ENCODE measurements at places on chromosomes 1 and 21.

DNA sequence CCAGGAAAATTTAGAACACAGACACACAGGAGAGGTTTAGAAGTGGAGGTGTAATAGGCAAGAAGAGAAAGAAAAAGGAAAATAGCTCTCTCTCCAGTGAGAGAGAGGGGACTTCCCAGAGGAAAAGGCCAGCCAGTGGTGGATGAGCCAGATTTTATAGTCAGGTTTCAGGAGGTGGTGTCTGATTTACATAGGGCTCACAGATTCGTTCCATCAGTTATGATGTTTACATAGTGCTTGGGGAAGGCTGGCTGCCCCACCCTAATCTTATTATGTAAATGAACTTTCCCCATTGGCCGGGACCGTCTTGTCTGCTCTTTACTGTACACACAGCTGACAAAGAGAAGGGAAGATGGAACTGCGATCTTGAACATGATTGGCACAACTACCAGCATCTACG, 797.3 kb downstream of the PLA2G4A start:
- no peak for DNase-seq

- DNase-seq = no peak
Observed at GRCh38 chr1:20621012-20621411, 12.2 kb upstream of the PINK1 start.

GRCh38 chr1:212341090-212341489, 55.9 kb downstream of the PPP2R5A start:
- no peak for DNase-seq

GRCh38 chr1:11731691-11732283, 4.1 kb upstream of the AGTRAP start:
- no peak for DNase-seq

- no peak for DNase-seq
Observed at GRCh38 chr1:56638248-56638647, 6.9 kb upstream of the PRKAA2 start.

DNA sequence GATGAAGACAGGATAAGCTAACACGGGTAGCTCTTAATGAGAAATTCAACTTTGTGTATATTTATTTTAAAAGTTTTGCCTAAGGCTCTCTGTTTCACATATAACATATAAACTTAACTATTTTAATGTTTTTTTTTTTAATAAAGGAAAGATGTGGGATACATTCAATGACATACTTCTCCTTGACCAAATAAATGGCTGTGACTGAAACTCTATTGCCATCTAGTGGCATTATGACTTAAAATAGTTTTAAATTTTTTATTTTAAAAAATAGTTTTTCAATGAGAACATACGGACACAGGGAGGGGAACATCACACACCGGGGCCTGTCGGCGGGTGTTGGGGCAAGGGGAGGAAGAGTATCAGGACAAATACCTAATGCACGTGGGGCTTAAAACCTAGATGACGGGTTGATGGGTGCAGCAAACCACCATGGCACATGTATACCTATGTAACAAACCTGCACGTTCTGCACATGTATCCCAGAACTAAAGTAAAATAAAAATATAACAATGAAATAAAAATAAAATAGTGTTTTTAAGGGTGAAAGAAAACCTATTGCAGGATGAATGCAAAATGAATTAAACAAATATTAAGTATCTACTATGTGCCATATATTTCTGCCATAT, 83.4 kb downstream of the LYST start:
- no peak for DNase-seq

DNA sequence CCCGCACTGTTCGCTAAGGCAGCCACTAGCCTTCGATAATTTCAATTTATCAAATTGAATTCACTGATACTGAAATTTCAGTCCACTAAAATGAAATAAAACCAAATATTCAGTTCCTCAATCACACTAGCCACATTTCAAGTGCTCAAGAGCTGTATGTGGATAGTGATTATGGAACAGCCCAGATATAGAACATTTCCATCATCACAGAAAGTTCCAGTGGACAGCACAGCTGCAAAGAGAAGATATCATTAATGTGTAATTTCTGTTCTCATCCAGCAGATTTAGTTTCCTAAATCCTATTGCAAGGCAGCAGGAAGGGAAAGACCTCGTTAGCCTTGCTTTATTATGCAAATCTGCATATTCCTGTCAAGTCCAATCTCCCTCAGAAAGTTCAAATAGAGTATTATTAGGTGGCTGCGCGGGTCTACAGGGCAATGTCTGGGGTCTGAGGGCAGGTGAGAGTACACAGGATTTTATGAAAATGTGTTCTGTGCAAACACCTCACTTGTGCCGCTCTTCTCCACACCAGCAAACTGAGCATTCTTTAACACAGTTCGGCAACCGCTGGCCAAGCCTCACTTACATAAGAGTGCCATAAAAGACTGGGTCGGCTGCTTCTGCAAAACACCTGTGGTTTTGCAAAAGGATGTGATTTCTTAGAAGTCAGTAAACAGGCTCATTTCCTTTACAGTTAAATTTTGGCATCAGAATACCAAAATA, 22.4 kb downstream of the CAPZB start:
- peak; percentile 69 for DNase-seq

DNA sequence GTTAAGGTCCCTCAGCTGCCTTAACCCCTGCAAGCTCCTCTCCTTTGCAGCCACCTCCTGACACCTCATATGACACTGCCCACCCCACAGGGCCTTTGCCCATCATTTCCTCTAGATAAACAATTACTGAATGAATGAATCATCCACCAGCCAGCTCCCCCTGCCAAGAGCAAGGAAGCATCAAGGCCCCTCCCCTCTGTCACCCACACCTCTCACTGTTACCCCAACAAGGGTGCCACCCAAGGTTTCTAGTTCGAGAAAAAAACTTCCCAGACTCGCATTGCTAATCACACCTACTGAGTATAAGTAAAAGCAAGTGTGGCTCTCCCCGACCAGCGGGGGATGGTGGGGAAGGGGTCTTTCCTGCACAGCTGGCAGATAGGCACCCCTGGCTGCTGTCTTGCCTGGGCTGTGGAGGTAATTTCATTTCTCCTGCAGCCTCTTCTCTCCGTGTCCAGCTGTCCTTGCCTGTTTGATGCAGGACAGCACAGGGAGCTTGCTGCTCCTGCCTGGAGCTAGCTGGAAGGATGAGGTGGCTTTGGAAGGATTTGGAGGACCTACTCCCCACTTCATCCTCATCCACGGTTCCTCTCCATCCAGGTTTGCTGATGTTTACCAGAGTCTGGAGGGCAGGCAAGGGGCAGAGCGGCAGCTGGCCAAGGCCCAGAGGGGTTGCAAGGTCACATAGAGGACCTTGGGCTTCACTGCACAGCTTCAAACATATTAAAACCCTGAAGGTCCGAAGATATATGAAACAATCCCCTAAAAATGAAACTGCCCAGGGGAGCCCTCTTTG, 33.1 kb upstream of the LBR start:
- DNase-seq = peak; percentile 66

DNA sequence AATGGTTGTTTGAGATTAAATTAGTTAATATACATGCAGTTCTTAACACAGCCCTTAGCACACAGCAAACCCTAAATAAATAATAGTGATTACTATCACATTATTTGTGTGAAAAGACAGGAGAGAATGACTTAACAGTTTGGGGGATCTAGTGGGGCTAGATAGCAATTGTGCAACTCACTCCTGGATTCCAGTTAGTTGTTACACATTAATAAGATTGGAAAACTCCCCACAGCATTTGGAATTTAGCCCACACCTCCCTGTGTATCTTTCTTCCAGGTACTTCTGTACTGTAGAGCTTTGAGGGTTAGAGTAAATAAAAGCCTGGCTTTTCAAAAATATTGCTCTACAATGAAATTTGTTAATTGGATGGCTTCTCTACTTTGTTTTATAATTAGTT, 93.2 kb downstream of the KCTD3 start:
- DNase-seq = no peak

GRCh38 chr1:155182052-155182550, 8.5 kb downstream of the TRIM46 start:
- DNase-seq = no peak

DNA sequence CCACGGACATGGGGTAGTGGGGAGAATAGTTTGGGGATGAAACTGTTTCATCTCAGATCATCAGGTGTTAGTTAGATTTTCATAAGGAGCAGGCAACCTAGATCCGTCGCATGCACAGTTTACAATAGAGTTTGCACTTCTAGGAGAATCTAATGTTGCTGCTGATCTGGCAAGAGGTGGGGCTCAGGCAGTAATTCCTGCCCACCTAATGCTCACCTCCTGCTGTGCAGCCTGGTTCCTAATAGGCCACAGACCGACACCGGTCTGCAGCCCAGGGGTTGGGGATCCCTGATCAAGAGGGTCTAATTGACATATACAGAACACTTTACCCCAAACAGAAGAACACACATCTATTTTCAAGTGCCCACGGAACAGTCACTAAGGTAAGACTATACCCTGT, 275.1 kb downstream of the PTPRU start:
- DNase-seq = no peak

DNA sequence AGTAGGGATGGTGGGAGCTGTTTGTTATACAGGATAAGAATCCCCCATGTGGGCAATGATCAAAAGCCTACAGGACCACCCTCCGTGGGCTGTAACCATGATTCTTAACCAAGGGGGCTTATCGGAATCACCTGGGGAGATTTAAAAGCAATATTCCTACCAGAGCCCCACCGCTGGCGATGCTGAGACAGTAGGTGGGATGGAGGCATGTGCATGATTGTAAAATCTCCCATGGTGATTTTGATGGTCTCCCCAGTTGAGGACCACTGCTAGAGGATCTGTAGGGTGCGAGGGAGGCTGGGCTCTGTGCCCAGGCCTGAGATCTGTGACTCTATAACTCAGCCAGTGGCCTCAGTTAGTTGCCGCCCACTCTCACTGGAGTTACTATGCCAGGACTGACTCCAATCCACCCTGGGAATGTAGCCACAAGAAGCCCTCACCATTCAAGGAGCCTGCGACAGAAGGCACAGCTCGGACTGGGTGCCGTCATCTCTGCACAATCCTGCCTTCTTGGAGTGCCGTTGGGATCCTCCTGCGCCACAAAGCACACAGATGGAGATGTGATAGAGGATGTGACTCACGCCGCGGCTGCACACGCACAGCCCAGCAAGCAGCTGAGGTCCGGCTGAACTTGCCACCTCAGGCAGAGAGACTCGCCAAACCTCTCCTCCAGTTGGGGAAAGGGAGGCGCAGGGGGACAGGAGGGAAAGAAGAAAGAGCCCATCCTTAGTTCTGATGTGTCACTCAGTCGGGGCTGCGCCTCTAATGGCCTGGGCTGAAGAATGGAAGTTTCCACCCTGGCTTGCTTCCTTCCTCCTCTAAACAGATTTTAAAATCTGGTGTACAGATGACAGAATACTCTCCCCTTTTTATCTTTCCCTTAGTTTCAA, 26.5 kb downstream of the AKNAD1 start:
- no peak for DNase-seq
